GM13976 (cell line): ENCODE measurements at places on chromosomes 6 and 20.
A peak's percentile ranks its signal among the peaks of the same experiment; 100 is the strongest.

DNA sequence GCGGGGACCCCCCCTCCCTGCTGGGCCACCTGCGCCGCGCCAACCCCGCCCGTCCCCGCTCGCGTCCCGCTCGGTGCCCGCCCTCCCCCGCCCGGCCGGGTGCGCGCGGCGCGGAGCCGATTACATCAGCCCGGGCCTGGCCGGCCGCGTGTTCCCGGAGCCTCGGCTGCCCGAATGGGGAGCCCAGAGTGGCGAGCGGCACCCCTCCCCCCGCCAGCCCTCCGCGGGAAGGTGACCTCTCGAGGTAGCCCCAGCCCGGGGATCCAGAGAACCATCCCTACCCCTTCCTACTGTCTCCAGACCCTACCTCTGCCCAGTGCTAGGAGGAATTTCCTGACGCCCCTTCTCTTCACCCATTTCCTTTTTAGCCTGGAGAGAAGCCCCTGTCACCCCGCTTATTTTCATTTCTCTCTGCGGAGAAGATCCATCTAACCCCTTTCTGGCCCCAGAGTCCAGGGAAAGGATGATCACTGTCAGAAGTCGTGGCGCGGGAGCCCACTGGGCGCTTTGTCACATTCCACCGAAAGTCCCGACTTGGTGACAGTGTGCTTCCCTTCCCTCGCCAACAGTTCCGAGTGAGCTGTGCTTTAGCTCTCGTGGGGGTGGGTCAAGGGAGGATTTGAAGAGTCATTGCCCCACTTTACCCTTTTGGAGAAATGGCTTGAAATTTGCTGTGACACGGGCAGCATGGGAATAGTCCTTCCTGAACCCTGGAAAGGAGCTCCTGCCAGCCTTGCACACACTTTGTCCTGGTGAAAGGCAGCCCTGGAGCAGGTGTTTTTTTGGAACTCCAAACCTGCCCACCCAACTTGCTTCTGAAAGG is 2.1 kb downstream of the VEGFA start:
- DNase-seq, result peak; percentile 84

DNA sequence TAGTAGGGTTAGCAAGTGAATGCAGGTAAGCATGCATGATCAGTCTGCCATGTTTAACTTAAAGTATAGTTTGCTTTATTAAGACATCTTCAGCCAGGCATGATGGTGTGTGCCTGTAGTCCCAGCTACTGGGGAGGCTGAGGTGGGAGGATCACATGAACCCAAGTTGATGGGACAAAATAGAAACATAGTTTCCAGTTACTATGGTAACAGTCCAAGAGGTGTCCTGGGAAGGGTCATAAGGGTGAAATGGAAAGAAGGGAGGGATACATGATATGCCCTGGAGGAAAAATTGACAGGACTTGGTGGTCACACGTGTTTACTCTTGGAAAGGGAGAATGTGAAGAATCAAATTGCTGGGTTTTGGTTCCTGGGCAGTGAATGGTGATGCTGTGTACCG is 139.6 kb downstream of the SULF2 start:
- no peak for DNase-seq

DNA sequence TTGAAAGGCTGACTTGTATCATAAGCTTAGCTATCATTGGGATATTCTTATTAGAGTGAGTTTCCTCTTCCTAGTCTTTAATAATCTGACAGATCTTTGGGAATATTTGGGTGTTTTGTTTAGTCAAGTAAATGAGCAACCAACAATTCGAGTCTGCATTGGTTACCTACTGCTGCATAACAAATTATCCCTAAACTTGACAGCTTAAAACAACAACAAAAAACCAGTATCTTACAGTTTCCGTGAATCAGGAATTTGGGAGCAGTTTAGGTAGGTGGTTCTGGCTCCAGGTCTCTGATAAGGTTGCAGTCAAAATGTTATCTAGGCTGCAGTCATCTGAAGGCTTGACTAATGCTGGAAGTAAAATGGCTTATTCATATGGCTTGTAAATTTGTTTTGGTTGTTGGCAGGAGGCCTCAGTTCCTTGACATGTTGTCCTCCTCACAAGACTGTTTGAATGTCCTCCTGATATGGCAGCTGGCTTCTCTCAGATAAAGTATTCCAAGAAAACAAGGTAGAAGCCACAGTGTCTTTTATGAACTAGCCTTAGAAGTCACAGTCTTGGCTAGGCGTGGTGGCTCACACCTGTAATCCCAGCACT is 7.2 kb downstream of the GTF3C6 start:
- DNase-seq, result no peak

DNA sequence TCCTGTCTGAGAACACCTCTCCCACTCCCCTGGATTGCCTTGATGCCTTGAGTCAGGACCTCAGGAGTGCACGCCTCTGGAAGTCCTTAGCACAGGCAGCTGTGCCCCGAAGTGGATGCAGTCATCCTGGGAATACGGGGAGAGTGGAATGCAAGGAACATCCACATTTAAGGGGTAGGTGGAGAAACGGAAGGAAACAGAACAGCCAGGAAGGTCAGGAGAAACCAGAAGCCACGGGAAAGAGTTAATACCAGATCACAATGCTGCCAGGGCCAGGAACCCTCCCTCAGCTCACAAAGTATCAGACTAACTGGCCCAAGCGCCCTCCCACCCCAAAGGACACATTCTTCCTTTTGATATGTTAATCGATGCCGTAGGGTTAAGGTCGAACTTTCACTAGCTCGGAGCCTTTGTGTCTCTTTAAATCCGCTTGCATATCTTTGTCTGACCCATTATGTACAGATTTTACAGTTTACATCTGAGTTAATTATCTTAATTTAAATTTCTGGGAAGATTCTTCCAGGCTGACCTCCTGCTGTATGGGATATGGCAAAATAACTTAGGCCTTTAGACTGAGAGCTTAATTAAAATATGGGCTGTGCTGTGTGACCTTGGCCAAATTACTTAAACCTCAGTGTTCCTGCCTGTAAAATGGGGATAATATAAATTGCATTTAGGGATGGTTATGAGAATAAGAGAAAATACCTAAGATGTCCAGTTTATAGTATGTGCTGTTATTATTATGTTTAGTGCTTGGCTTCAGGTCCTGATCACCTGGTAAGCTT is 24.0 kb upstream of the CCND3 start:
- DNase-seq, result no peak

- DNase-seq, result no peak
These were observed 519.9 kb downstream of the HAO1 start for GRCh38 chr20:7420345-7420744.

GRCh38 chr6:137652961-137653705 is 158.9 kb upstream of the OLIG3 start:
- no peak for DNase-seq

DNA sequence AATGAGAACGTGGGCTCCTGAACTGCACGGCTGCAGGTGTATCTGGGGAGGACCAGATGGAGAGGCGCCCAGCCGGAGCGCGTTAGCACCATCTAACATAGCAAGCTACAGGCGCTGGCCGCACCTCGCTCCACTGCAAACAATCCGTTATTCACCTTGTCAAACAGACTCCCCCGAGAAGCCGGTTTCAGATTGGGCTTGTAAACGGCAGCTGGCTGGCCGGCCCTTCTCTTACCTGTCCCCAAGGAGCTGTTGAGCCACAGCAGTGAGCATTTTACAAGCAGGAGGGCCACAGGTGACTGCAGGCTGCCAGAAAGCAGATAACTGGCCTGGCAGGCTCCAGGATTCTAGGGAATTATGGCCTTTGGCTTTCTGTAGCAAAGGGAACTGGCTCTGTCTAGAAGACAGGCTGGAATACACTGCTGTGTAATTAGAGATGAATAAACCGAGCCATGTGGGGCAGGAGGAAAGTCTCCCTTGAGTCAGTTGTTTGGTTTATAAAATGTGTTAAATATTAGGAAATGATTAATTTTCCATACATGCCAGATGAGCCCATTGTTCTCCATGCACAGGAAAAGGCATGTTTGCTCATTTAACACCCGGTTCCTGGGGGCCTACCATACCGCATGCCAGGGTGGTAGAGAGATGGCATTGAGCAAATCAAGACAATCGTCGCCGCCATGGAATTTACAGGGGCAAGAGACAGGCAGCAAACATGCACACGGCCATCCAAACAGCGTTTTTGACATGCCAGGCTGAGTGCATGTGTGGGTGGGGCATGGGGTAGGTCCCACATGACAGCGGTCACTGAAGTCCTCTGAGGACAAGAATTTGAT is 159.3 kb downstream of the NFATC2 start:
- no peak for DNase-seq
